ENCODE measurements at places on chromosomes 16 and 17.

- no peak for DNase-seq
These were observed 7.9 kb upstream of the KCNJ16 start for GRCh38 chr17:70067134-70067533.

DNA sequence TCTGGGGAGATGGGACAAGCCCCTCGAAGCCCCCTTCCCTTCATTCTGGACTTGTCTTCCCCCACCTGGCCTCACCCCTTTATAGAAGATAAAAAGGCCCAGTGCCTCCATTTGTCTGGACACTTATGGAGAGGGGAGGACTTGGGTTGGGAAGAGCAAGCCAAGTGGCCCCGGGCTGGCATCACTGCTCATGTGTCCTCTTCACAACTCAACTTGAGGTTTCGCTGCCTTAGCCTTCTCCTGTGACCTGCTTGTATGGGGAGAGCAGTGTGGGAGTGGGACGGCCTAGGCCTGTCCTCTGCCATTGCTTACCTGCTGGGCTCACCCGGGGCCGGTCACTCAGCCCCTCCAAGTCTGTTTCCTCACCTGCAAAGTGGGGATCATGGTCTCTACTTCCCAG is 1.4 kb downstream of the PAQR4 start:
- no peak for DNase-seq

DNA sequence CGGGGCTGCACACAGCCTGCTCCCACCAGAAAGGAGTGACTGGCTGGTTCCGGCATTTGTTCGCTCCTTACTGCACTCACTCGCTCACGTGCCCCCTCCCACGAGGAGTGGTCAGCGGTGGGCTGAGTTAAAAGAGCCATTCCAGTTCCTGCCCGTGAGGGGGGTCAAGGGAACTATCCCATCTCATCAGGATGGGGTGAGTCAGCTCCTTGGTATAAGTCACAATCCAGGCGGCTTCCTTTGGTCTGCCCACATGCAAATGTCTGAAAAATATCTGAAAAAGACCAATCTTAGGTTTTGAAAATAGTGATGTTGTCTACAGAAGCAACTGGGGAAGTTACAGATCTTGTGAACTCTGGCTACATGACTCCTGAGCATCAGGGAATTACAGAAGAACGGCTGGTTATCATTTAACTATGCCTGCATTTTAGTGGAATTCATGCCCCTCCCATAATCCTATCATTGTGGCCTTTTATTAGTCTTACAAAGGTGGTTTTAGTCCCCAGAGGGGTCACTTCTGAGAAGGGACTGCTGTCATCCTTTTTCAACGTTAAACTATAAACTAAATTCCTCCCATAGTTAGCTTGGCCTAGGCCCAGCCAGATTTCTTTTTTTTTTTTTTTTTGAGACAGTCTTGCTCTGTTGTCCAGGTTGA is 9.8 kb upstream of the TNFSF12 start:
- DNase-seq: peak; percentile 67

DNA sequence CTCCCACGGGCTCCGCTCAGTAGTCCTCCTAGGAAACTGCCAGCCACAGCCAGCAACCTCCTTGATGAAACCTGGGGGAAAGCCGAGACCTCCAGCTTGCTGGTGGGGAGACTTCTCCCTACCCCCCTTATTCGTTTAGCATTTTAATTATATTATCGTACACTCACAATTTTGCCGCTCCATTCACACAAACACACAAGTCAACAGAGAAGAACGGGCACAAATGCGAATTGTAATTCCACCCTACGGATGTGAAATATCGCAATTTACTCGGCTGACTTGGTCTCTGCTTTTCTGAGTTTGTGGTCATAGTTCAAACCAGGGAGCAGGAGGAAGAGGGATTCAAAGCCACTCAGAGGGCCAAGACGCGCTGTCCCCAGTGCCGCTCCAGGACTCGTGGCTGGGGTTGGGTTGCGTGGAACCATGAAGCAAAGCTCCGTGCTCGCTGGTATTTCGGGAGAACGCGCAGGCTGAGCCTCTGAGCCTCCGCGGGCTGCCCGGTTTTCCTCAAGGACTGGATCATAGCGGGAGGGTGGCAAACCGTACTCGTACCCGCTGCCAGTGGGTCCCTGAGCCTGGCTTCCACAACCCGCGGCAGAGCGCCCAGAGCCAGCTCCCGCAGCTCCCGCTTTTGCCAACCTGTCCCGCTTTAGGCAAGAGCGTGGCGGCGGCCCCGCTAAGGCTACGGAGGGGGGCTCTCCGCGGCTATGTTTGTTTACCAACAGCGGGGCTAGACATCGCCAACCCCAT is 2.0 kb downstream of the LHX1 start:
- DNase-seq: no peak

- no peak for DNase-seq
These were observed 1.6 kb downstream of the NOG start for GRCh38 chr17:56595108-56595418.

GRCh38 chr17:77231076-77231871 is 90.5 kb downstream of the SEC14L1 start:
- no peak for DNase-seq
